GM23338 (cell line): ENCODE measurements at places on chromosomes 5 and 9.

GRCh38 chr5:118808441-118808840 is 179.9 kb downstream of the DTWD2 start:
- no peak for DNase-seq

DNA sequence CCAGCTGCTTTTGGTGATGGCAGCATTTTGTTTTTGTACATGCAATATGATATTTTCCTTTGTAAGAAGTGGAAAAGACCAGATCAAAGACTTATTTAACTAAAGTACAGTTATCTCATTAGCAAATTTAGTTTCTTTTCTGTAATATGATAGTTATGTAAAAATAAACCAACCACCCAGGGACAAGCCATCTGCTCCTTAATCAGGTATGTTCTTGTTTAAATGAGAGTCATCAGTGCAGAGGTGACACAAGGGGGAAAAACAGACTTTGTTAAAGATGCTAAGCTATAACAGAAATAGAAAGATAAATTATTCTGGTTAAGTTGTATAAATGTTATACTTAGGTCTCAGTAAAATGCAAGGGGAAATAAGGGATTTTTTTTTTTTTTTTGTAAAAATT is 805.7 kb upstream of the SEMA6A start:
- no peak for DNase-seq

DNA sequence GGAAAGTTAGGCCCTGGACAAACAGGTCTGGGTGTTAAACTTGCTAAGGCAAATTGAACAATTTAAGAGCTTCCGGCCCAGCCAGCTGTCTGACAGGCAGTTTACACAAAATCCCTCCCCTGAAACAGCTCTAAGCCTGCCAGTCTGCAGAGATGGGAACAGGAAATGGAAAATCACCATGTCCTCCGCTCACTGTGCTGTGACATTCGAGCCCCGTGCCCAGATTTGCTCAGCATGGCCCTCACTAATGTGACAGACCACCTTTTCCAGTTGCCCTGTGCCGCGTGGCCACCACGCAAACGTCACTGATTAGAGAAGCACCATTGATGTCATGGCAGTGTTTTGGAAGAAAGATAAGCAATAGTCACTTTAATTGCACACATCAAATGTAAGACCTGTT is 41.0 kb downstream of the CCNJL start:
- DNase-seq: peak; percentile 62

DNA sequence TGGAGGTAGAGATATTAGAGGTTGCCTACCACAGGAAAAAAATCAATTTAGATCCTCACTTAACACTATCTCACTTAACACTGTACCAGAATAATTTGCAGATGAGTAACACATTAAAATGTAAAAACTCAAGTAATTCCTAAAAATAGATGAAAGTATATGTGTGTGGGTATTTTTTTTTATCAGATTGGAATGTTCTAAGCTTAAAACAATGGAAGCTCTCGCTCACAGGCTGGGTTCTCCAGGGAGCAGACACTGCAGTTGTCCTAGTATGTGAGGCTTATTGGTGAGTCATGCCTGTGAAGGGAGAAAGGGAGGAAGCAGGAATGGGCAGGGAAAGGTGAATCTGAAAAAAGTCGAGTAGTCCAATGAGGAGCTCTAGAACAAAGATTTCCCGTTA is 181.3 kb upstream of the ZNF608 start:
- DNase-seq: no peak

DNA sequence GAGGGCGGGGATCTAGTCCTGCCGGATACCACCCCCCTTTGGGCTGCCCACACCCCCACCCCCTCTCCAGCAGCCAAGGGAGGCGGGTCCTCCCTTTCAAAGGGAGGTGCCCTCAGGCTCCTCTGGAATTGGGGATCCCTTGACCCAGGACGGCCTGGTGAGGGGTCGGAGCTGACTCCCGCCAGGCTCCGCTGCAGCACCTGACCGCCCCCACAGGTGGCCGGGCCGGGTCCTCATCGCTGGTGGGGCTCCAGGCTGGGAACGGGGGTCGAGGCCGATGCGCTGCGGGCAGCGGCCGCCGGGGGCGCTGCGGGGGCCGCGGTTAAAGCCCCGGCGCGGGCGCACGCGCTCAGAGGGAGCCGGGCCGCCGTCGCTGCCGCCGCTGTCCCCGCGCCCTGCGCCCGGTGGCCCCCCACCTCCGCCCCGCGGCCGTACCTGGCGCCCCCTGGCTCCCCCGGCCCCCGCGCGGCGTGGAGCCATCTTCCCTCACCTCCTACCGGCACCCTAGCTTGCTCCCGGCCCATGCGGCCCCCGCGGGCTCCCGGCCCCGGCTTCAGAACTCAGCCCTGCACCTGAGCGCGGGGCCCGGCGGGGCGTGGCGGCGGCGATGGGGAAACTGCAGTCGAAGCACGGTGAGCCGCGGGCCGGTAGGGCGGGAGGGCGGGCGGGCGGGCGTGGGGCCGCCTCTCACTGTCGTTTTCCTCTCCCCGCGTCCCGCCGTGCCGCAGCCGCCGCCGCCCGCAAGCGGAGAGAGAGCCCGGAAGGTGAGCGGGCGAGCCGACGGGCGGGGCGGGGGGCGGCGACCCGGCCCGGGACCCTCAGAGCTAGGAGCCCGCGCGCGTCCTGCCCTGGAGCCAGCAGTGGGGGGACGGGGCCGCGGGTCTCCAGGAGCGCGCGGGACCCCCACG is at the start of gene NKD2:
TSS of gene NKD2 (plus strand) at position 352 of the 908 bp plus-strand sequence. CDS start at position 608, 256 bp downstream.
- peak; percentile 69 for DNase-seq

DNA sequence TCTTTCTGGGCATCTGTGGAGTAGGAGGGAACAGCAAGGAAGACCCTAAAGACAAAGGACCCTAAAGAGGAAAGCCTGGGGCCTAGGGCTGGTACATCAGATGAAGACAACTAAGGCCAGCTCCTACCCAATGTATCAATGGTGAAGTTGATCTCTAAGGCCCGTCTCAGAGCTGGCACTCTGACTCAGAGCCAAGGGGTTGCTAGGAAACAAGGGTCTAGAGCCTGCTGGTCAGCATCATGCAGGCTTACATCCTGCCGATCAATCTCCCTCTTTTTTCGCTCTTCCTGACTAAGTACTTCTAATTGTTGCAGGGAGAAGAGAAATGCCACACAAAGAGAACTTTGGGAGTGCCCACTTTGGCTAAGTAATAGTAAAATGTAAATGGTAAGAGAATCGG is 26.2 kb downstream of the TRIM32 start:
- no peak for DNase-seq

GRCh38 chr9:114276908-114277821 is 45.7 kb upstream of the ORM1 start:
- DNase-seq: no peak

DNA sequence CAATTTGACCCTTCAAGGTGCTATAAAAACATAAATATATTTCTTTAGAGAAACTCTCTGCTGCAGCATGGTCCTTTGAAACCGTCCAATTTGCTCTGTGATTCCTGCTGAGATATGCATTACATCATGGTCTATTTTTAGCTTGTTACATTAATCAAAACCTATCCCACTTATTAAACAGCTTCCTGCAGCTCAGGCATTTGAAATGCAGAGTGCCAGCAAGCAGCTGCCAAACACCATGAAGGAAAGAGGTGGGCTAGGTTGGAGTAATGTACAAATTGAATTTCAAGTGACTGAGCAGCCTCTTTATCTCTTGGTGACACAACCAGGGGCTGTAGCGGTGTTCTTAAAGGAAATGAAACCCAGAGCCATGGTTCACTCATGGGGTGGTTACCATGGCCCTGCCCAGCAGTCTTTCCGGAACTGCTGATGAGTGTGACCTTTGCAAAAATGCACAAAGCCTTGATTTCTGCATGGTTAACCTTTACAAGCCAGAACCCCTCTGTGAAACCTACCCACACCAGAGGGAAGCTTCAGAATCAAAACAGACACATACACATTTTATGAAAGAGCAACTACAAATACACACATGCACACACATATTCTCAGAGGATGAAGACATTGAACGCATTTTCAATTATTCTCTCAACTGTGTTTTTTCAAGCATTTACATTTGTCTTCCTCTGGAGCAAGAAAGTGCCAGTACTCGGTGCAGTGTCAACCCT is 155.8 kb upstream of the ZNF608 start:
- no peak for DNase-seq

GRCh38 chr9:136059851-136060670 is 35.0 kb downstream of the NACC2 start:
- DNase-seq: no peak

GRCh38 chr5:143115381-143115780 is 288.1 kb downstream of the NR3C1 start:
- no peak for DNase-seq

GRCh38 chr5:68139611-68140441 is 75.7 kb upstream of the PIK3R1 start:
- DNase-seq: no peak

GRCh38 chr9:25412646-25413045 is 265.6 kb downstream of the TUSC1 start:
- DNase-seq: no peak

DNA sequence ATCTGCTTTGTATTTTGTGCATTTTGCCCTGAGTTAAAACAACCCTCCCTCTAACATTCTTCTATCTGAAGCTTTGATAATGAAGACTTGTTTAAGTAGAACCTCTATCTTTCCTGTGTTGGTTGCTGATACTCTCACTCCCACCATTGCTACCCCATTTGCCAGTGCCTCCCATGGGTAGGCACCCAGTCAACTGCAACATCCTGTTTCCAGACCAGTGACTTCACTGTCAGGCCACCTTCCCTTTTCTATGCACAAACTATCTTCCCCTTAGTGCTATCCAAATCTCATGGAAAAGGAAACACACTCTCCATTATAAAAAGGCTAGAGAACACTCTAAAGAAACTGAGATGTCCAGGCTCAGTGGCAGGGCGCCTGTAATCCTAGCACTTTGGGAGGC is 5.6 kb upstream of the IARS1 start:
- no peak for DNase-seq

DNA sequence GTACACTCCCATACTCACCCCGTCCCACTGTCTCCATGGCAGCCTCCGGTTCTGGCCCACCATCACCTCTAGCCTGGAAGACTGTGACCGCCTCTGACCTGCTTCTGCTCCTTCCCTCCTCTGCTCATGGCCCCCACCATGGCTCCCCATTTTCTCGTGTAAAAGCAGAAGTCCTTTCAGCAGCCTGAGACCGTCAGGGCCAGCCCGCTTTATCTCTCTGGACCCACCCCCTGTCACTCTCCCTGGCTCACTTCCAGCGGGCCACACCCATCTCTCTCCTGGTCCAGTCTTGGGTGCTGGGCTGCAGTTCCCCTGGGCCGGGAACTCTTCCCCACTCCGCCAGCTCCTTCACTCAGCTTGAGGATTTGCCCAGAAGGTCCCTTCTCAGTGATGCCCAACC is 96.0 kb upstream of the RUFY1 start:
- DNase-seq: no peak

GRCh38 chr5:123929055-123929474 is 417.1 kb downstream of the CSNK1G3 start:
- DNase-seq: no peak

DNA sequence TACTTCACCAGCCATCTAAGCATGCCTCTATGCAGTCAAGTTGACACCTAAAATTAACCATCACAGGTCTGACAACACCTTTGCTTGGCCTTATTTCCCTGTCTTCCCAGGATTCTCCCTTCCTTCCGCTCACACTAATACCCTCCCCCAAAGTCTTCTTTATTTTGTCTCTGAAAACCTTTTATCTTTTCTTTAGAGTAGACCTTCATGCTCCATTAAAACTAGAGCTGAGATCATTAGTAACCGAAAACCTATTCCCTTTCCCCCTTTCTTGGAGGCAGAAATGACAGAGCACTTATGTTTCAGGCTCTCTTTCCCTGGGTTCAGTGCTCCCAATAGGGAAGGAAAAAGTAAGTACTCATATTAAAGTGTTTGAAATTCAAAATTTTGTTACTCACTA is 423.8 kb downstream of the YTHDC2 start:
- DNase-seq: no peak

DNA sequence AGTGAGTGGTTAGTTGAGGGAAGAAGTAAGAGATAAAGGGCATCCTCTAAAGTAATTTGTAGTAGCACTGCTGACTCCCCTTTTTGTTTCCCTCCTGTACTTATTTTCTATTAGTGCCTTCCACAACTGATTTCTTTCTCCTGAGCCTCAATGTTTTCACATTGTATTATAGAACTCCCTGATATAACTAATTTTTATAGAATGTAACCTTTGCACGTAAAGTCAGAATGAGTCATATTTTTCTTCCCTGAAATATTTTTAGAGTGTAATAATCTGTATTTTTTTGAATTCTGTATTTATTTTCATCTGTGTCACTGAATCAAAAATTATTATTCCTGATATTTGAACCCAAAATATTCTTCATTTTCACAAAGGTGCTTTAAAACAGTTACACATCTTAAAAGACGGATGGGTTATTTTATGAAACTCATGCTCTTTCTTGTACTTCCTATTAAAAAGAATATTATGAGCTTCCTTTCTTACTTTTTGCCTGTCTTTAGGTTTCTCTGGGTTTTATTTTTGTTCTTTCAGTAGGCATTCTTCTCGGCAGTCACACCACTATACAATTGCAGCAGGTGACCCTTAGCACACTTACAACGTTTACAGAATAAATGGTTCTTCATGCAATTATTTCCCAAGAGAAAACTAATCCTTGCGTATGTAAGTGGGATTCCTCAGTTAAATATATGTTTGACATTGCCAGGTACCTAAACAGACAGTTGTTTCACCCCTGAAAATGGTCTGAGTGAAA is 30.5 kb upstream of the DMRTA1 start:
- DNase-seq: no peak

DNA sequence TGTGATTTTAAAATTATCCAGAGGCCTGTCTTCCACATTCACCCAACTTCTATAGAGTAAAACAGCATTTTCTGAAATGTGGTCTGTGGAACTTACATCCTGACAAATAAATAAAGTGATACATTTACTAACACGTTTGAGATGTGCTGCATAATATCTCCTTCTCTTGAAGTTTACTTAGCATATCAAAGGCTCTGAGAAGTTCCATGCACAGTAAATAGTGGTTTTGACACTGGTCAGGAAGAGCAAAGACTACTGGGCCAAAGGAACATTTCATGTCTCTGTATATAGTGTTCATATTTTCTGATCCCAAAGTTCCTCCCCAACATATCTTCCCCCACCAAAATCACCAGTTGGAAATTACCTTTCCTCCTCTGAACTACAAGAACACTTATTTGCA is 30.5 kb upstream of the TARS1 start:
- DNase-seq: no peak

- peak; percentile 38 for DNase-seq
Observed at GRCh38 chr9:113425072-113425471, 14.5 kb downstream of the C9orf43 start.

DNA sequence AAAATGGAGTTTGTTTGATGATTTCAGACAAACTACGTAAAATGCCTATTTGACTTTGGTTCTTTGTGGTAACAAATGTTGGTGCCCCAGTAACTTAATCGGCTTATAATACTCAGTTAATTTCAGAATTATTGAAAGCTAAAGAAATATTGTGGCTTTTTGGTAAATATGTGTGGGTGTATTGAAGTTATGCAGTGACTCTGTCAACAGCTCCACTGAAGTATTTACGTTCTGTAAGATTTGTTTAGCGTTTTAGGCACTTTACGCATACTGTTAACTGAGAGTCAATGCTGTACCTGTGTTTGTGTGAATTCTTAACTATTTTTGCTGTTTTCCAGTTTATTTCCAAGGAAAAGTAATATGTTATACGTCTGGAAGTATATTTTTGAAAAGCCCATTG is 2.2 kb downstream of the RAD23B start:
- DNase-seq: no peak

GRCh38 chr9:118165451-118165850 is 461.2 kb downstream of the TLR4 start:
- DNase-seq: no peak

GRCh38 chr5:141322261-141322660 is 1.7 kb upstream of the TAF7 start:
- no peak for DNase-seq

GRCh38 chr5:2610986-2611385 is 140.5 kb downstream of the IRX2 start:
- DNase-seq: no peak

GRCh38 chr9:80082213-80082612 is 510.4 kb downstream of the TLE4 start:
- DNase-seq: no peak
